ENCODE measurements at places on chromosomes 5 and 9. TPM values are rescaled to one million over a fixed set of nuclear protein-coding genes. Genes with fewer than 3 reads are reported as not detected.

Gene FRRS1L
- total RNA-seq: 1.9 TPM

Gene RC3H2
- total RNA-seq: 40.4 TPM

Gene IRX1
- 1.2 TPM for total RNA-seq

Gene AGXT2
- 0.04 TPM for total RNA-seq

Gene REEP2
- 8.1 TPM for total RNA-seq

Gene TENT4A
- total RNA-seq: 9.0 TPM

Gene ELAVL2
- 2.1 TPM for total RNA-seq

Gene FAM78A
- total RNA-seq: 23.0 TPM

Gene C5orf34
- 4.5 TPM for total RNA-seq

Gene PCDHA1
- total RNA-seq: 0.04 TPM

Gene BAAT
- total RNA-seq: 0.66 TPM

Gene SLCO6A1
- total RNA-seq: 0.31 TPM

Gene LRRC19
- total RNA-seq: not detected

Gene SLC36A2
- total RNA-seq: 0.04 TPM

Gene LCNL1
- total RNA-seq: 0.53 TPM

Gene DMRT2
- total RNA-seq: 23.4 TPM

Gene CD74
- 50.2 TPM for total RNA-seq

Gene SPINK5
- total RNA-seq: 0.27 TPM

Gene ITK
- 0.13 TPM for total RNA-seq

Gene JAKMIP2
- 2.0 TPM for total RNA-seq

Gene TMEM232
- 2.7 TPM for total RNA-seq

Gene FAXDC2
- 13.0 TPM for total RNA-seq

Gene CYSRT1
- 0.18 TPM for total RNA-seq

Gene TTC16
- total RNA-seq: not detected

Gene CCNI2
- total RNA-seq: not detected

Gene MARCOL
- total RNA-seq: not detected

Gene MARVELD2
- 0.31 TPM for total RNA-seq

Gene TSLP
- 0.09 TPM for total RNA-seq

Gene KIF12
- total RNA-seq: 0.13 TPM

Gene SLCO4C1
- 0.98 TPM for total RNA-seq

Gene GFI1B
- total RNA-seq: 0.13 TPM

Gene RNF224
- not detected for total RNA-seq

Gene ADCY2
- total RNA-seq: 17.5 TPM

Gene NR5A1
- total RNA-seq: not detected

Gene CARTPT
- not detected for total RNA-seq

Gene PRRT1B
- not detected for total RNA-seq

Gene N4BP3
- total RNA-seq: 19.6 TPM
